Omental fat pad (tissue), 4 donors: ENCODE measurements at places on chromosomes 5 and 9. TPM values are rescaled to one million over a fixed set of nuclear protein-coding genes. Genes with fewer than 3 reads are reported as not detected.

The MAML1 gene
- total RNA-seq = 28.1 TPM

The C5orf34 gene
- total RNA-seq = 2.3 TPM

The SLC28A3 gene
- total RNA-seq = 25.6 TPM

GRCh38 chr9:70119786-70120185 is 76.1 kb downstream of the MAMDC2 start:
- no peak for DNase-seq

DNA sequence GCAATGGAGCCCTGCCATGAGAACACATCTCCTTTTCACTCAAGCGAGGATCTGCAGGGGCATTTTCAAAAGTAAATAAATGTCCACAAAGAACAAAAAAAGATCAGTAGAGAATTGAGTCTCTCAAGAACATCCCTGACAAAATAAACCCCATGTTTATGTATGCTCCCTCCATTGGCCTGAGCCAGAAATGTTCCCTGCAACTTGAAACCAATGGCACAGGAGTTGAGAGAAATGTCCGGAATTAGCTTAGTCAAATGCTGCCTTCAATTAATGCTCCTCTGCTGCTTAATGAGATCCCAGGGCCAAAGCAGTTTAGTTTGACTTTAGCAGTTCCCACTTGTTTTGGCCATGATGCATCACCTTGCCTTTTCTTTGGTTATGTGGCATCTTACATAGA is 238.3 kb downstream of the EBF1 start:
- DNase-seq = no peak

- no peak for DNase-seq
Observed at GRCh38 chr5:177378884-177379883, 5.0 kb upstream of the SLC34A1 start.

DNA sequence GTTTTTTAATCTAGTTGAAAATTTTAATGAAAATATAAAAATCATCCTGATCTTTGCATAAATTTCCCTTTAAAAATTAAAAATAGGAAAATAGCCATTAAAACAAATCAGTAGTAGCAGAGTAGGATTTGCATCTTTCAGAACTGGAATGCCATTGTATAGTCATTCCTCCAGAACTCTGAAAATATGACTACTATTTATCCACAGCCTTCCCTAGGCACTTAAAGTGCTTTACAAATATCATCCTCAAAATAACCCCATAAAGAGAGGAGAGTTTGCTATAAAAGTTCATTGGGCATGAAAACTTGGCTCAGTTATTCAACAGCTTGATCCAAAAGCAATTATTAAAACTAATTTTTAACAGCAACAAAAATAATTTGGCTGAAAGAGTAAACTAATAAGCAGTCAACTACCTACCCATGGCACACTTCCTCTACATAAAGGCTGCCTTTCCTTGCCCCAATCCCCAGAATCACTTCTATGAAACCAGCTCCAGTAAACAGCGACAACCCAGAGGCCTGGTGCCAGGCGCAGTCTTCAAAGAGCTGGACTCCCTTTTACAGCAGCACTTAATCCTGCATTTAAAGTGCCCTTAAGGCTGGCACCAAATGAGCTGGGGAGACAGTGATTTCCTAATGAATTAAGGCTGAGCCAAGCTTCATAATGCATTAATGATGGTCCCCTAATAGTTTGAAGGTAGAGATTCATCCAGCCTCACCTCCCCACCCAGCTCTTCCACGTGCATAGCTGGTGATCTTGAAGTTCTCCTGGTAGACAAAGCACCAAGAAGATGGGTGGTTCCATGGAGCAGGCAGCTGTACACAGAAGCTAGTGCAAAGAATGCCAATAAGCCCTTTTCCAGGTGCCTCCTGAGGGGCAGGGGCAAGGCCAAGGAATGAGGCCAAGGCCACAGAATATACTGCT is 36.1 kb downstream of the LHFPL2 start:
- no peak for DNase-seq

DNA sequence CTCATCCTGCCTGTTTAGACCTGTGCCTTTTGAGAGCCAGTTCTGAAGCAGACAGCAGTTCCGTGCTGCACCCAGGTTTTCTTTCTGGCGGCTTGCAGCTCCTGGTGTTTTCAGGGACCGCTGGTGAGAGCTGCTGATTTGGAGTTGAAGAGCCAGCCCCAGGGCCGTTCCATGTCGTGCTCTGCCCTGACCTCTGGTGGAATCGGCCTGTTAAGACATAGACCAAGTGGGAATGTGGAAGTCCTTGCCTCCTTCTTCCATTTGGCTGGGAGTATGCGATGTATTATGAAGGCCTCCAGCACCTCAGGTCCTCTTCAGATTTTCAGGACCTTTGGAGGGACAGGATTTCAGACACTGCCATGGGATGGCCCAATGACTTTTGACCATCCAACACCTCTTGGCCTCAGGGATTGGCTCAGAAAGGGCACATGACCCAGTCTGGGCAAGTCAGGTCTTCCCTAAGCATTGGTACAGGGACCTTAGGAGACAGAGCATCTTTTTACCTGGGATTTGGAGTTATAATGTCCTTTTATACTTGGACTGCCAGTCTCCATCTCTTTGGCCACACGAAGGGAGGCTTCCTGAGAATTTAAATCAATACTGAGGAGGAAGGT is 136.1 kb upstream of the CLINT1 start:
- peak; percentile 43 for DNase-seq

DNA sequence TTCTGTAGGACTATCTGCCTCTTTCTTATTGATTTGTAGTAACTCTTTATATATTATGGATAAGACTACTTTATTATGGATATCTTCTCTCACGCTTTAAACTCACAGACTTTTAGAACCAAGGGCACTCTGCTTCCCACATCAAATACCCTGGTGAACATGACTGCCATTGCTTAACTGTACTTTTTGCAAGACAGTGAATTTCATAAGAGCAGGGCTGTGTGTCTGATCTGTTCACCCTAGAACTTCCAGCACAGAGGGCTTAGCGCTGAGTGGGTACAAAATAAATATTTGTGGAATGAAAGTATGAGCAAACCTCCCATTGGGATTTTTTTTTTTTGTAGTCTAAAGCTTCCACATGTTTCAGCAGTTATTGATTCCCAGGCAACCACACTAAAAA is 84.8 kb downstream of the CFAP77 start:
- no peak for DNase-seq

- no peak for DNase-seq
Observed at GRCh38 chr9:93071464-93071863, 13.0 kb downstream of the SUSD3 start.

DNA sequence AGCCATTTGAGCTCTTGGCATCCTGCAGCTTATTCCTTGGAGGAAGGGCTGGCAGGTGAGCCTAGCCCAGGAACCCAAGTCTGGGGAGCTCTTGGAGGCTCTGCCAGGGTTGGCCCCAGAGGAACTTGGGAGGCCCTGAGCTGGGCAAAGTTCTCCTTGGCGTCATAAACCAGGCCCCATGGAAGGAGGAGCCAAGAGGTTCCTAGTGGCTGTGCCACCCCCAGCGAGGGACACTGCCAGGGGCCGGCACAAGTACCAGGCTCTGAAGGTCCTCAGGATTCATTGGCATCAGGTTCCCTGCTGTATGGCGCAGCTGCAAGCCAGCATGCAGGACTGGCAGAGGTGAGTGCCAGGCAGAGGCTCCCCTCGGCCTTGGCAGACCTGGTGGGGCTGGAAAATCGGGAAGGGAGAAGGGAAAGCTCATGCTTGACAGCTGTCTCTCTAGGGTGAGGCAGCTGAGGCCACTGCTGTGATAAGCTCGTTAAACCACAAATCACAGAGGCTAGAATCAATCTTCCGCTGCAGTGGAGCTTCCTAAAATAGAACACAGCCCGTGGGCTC is 54.6 kb upstream of the SYNPO start:
- DNase-seq = no peak

DNA sequence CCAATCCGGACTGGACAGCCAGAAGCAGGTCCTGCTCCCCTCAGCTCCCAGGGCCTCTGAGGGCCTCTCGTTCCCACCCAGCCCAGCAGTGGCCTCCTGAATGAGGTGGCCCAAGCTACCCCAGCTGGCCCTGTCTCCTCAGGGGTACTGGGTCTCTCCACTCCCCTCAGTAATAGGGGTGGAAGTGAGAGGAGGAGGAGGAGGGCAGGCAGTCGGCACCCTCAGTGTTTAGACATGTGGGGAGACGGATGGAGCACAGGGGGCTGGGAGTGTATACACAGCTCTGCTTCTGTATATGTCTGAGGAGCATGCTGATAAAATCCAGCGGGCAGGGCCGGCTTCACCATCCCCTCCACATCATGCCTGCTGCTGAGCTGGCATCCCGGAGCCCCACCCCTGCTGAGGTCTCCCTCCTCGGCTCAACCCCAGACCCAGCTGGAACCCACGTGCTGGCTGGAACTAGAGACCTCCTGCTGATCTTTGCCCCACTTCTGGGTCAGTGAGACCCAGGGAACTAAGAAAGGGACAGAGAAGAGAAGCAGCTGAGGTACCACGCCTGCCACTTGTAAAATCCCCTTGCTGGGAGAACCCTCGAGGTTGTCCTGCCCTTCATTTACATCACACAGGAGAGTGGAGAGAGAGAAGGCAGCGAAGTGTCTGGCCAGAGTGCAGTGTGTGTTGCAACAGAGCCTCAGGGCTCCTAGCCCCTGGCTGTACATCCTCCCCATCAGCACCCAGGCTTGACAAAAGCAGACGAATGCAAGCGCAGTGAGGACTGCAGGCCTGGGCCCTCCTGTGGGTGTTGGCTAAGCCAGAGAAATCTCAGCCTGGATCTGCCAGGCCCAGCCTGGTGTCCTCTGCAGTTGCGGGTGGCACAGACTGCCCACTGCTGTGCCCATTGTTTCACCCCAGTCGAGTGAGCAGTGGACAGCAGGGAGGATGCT is 77.5 kb downstream of the PSD2 start:
- DNase-seq = no peak
